ENCODE measurements at places on chromosomes 5 and 9.

GRCh38 chr5:179772351-179772750 is 21.4 kb upstream of the LTC4S start:
- H3K4me1 ChIP-seq, result no peaks in the 10 kb centered on the region
- no peak for DNase-seq
- H3K4me3 ChIP-seq, result no peak overlapping the region

- no peaks in the 10 kb centered on the region for H3K4me1 ChIP-seq
- H3K4me3 ChIP-seq, result no peak overlapping the region
- no peaks in the 10 kb centered on the region for H3K27me3 ChIP-seq
- DNase-seq, result no peak
Observed at GRCh38 chr5:176891331-176891958, 7.7 kb downstream of the HK3 start.

- no peaks in the 10 kb centered on the region for H3K27me3 ChIP-seq
- no peak overlapping the region for H3K27ac ChIP-seq
- no peaks in the 10 kb centered on the region for H3K4me1 ChIP-seq
- peaks cover 71% of the 10 kb centered on the region for H3K36me3 ChIP-seq
Observed at GRCh38 chr5:38968665-38969064, 105.5 kb downstream of the RICTOR start.

- no peaks in the 10 kb centered on the region for H3K36me3 ChIP-seq
- no peak for DNase-seq
- no peak overlapping the region for H3K27ac ChIP-seq
- H3K27me3 ChIP-seq, result peaks cover 2% of the 10 kb centered on the region
Observed at GRCh38 chr5:35924122-35924949, 14.1 kb downstream of the CAPSL start.

- H3K27me3 ChIP-seq, result no peaks in the 10 kb centered on the region
- no peaks in the 10 kb centered on the region for H3K36me3 ChIP-seq
- H3K4me3 ChIP-seq, result no peak overlapping the region
- DNase-seq, result no peak
- no peaks in the 10 kb centered on the region for H3K4me1 ChIP-seq
Observed at GRCh38 chr9:106075960-106076327, 381.6 kb downstream of the TMEM38B start.

DNA sequence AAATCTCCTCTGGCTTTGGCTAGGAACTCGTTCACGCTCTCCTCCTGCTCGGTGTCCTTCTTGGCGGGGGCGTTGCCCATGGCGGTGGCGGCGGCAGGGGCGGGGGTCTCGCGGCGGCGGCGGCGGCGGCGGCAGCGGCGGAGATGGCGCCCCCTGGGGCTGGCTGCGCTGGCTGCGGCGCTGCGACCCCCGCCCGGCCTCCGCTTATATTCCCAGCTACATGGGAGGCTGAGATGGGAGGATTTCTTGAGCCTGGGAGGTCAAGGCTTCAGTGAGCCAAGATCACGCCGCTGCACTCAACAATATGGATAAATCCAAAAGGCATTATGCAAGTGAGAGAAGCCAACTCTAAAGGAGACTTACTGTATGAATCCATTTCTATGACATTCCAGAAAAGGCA is at the start of gene PRKACG:
TSS of gene PRKACG (minus strand) at position 101 of the 400 bp plus-strand sequence. CDS start at position 80, 21 bp downstream.
- no peak within 1 kb of the TSS for H3K27ac ChIP-seq
- H3K36me3 ChIP-seq, result no peaks in the 10 kb centered on the region
- peaks cover 4% of the 10 kb centered on the region for H3K4me1 ChIP-seq

DNA sequence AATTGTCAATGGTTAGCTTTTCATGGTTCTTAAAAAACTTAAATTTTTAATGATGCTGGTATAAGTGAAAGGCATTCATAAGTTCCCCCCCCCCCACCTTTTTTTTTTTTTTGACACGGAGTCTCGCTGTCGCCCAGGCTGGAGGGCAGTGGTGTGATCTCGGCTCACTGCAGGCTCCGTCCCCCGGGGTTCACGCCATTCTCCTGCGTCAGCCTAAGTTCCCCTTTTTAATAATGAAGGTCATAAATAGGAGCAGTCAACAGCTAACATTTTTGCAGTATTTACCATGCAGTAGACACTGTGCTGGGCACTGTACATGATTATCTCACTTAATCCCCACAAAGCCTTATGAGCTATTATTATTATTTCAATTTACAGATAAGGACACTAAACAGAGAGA is 556.3 kb downstream of the PDE4D start:
- no peak for DNase-seq
- no peak overlapping the region for H3K27ac ChIP-seq
- H3K4me3 ChIP-seq, result no peak overlapping the region
- no peaks in the 10 kb centered on the region for H3K4me1 ChIP-seq
- no peaks in the 10 kb centered on the region for H3K36me3 ChIP-seq

DNA sequence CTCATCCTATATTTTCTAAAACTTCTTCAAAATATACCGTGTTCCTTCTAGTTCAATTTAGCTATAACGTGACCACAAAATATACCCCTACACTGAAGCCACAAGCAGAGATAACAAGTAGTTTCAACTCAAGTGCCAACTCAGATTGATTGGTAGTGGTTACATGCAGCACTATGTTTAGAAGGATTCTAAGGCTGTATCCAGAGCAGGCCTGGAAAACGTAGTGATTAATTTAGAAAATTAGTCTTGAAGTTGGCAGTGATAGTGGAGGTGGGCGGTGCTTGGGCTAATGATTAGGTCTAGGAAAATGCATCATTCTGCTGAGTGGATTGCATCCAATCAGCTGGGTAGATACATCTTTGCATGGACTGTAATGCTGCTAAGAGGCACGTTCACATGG is 61.5 kb downstream of the MAMDC2 start:
- no peaks in the 10 kb centered on the region for H3K27me3 ChIP-seq
- no peak overlapping the region for H3K4me3 ChIP-seq
- no peaks in the 10 kb centered on the region for H3K36me3 ChIP-seq

DNA sequence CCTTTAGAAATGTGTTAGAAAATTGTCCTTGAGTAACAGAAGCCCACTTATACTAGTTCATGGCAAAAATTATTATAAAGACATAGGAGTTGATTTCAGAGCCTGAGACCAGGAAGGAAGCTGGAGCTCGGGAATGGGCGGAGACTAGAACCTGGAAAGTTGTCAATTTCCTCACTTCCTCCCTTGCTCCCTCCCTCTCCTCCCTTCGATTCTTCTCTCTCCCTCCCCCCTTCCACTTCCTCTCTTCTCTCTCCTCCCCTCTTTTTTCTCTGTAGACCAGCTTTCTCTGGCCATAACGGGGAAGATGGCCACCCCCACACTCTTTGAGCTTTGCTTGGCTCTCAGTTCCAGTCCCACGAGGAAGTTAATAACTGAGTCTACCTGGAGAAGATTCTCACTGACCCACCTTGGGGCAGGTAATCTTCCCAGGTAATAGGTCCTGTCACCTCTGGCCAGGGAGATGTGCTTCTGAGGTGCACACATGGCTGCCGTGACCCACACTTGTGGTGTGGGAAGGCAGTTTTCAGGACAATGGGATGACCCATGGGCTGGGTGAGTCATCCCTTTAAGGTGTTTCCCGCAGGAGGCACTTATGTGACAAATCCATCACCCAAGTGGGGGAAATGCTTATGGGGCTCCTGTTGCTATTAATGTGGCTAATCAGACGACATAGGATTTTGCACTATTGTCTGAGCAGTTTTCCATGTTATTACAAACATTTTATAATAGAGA is 78.7 kb downstream of the HSPA4 start:
- no peak overlapping the region for H3K4me3 ChIP-seq
- no peak overlapping the region for H3K27ac ChIP-seq
- no peaks in the 10 kb centered on the region for H3K4me1 ChIP-seq
- no peaks in the 10 kb centered on the region for H3K36me3 ChIP-seq
- no peaks in the 10 kb centered on the region for H3K27me3 ChIP-seq

GRCh38 chr9:69382135-69382534 is 57.1 kb downstream of the ENTREP1 start:
- no peak overlapping the region for H3K4me3 ChIP-seq
- no peaks in the 10 kb centered on the region for H3K4me1 ChIP-seq
- H3K36me3 ChIP-seq, result no peaks in the 10 kb centered on the region
- no peak for DNase-seq
- H3K27ac ChIP-seq, result no peak overlapping the region

DNA sequence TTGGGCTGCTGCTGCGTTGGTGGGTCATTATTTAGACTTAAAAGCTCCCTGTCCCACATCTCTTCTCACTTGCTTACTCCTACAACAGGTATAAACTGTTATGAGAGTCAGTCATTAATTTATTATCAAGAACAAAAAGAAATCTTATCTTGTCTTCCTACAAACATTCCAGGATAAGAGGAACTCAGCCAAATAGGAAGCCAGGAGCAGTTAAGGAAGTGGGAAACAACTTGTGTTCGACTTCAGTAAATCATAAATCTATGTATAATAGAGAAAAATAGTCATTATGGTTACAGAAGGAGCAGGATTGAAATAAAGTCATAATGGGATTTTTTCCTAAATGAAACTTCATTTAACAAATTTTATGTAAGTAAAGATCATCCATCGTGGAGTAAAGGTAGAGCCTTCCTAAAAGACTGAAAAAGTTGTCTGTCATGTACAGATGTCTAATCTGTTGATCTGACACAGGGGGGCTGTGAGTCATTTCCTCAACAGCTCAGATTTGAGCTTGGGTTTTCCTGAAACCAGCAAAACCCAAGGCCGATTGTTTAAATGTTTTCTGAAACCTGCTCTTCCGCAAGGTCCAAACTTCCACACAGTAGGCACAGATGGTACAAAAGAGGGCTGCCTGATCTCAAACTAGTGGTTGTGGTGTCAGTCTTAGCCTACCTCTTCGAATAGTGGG is 25.3 kb upstream of the LRRTM2 start:
- H3K27me3 ChIP-seq, result no peaks in the 10 kb centered on the region
- no peak overlapping the region for H3K27ac ChIP-seq
- DNase-seq, result no peak
- H3K36me3 ChIP-seq, result peaks cover 2% of the 10 kb centered on the region
- H3K4me1 ChIP-seq, result no peaks in the 10 kb centered on the region

DNA sequence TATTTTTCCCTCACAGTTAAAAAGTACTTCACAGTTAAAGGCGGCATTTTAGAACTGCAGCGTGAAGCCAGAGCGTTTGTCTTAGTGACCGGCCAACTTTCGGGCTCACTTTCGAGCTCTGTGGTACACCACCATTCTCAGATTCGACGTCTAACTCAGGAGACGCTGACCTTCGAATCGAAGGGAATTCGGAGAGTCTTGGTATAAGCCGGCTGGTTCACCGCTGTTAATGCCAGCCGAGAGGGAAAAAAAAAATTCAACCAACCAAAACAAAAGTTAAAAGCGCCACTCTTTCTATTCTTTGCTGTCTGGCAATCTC is 544 bp upstream of the SNX24 start:
- peak overlapping the region; percentile 97 for H3K4me3 ChIP-seq
- no peaks in the 10 kb centered on the region for H3K27me3 ChIP-seq
- no peak for DNase-seq
- H3K27ac ChIP-seq, result peak overlapping the region; percentile 80

- H3K27ac ChIP-seq, result no peak within 1 kb of the TSS
- DNase-seq, result no peak
- no peak within 1 kb of the TSS for H3K4me3 ChIP-seq
Observed at GRCh38 chr5:16179511-16179935, at the start of gene MARCHF11. TSS of gene MARCHF11 (minus strand) at chr5:16179791. CDS start at chr5:16179575, 216 bp downstream.

GRCh38 chr5:142888469-142889085 is 118.4 kb downstream of the ARHGAP26 start:
- H3K36me3 ChIP-seq, result no peaks in the 10 kb centered on the region
- H3K4me3 ChIP-seq, result no peak overlapping the region
- H3K4me1 ChIP-seq, result no peaks in the 10 kb centered on the region
- no peak overlapping the region for H3K27ac ChIP-seq

- no peak for DNase-seq
- no peak overlapping the region for H3K27ac ChIP-seq
- no peaks in the 10 kb centered on the region for H3K4me1 ChIP-seq
- H3K4me3 ChIP-seq, result no peak overlapping the region
Observed at GRCh38 chr5:16427587-16427986, 38.0 kb downstream of the ZNF622 start.

DNA sequence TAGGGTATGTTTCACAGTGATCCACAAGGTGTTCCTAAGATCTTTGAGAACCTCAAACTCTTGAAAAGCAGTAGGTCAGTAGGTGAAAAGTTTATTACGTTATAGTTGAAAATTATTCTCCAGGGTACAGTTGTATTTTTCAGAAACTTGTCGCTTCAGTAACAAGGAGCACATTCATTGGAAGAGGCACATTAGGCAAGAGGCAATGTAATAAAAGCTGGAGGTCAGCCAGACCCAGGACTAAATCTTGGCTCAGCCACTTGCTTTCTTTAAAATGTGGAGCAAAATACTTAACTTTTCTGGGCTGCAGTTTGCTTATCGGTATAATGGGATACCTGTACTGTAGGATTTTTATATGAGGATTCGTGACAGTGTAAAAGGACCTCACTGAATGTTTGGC is 45.6 kb downstream of the TLE4 start:
- no peaks in the 10 kb centered on the region for H3K27me3 ChIP-seq
- no peak for DNase-seq
- peaks cover 4% of the 10 kb centered on the region for H3K36me3 ChIP-seq
- no peak overlapping the region for H3K4me3 ChIP-seq
- H3K27ac ChIP-seq, result no peak overlapping the region

GRCh38 chr5:38533286-38534155 is 22.9 kb downstream of the LIFR start:
- DNase-seq, result no peak
- no peak overlapping the region for H3K27ac ChIP-seq
- peaks cover 2% of the 10 kb centered on the region for H3K27me3 ChIP-seq
